ENCODE measurements at places on chromosomes 16 and 17.
A peak's percentile ranks its signal among the peaks of the same experiment; 100 is the strongest.

- no peak for DNase-seq
Observed at GRCh38 chr17:5931616-5932015, 138.6 kb upstream of the WSCD1 start.

DNA sequence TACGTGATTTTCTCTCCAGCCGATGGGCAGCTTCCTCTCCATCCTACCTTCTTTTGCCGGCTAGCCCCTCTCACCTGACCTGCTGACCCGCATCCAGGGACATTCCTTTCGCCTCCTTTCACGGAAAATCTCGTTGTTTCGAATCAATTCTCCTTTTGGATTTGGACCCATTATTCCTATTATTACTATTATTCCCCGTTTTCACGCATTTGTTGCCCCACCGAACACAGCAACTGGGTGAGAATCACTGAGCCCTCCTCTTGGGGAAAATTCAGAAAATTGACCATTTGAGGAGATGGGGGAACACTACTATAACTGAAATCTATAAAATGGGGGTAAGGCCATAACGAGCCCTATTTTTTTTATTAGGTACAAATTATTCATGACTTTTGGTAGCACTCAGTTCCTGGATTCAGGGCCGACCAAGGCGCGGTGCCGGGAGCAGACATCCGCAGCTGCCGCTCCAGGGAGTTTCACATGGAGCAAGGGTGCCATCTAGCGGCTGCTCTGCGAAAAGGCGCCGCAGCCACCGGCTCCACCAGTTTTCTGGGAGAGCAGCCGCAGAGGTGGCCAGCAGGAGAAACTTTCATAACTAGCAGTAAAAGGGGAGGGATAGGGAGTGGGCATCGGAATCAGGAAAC is 3.3 kb upstream of the HOXB8 start:
- DNase-seq, result peak; percentile 75

DNA sequence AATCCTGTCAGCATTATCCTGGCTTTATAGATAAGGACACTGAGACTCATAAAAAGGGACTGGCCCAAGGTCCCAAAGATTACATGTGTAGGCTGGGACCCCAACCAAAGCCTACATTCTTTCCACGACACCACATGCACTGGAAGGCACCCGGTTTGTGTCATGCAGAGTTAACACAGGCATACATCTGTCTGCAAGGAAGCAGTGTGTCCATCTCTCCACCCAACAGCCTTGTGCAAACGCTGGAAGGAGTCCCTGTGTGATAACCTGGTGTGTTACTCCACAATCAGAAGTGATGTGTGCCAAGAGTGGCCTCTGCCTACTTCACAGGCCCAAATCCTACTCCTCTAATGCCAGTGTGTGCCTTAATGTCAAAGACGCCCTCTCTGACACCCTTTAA is 139.8 kb downstream of the PARN start:
- no peak for DNase-seq

DNA sequence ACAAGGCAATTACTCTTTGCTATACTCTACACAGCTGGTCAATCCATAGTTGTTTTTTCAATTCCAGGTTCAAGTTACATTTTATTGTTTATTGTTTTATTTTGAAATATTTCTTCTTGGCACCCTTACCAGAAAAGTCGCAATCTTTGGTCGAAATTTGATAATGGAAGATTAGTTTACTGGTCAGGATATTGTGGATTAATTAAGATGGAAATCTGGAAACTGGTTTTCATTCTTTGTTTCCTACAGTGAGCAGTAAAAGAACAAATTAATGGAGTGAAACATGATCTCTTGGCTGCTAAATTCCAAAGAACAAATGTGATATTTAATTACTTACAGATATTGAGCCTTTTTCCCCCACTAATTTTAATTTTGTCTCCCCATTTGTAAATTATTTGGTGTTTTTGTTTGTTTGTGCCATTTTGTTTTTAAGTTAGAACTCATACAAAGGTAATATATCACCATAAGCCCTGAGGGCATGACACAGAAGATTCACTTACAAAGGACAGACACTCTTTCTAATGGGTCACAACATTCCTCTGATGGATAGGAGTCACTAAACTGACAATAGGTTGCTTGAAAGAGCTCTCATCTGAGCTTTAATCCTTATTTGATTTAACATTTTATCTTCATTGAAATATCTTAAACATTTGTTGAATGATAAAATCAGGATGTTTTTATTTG is 700.2 kb downstream of the KCNJ2 start:
- no peak for DNase-seq

- DNase-seq, result no peak
Observed at GRCh38 chr16:64626776-64627175, 495.1 kb downstream of the CDH11 start.

DNA sequence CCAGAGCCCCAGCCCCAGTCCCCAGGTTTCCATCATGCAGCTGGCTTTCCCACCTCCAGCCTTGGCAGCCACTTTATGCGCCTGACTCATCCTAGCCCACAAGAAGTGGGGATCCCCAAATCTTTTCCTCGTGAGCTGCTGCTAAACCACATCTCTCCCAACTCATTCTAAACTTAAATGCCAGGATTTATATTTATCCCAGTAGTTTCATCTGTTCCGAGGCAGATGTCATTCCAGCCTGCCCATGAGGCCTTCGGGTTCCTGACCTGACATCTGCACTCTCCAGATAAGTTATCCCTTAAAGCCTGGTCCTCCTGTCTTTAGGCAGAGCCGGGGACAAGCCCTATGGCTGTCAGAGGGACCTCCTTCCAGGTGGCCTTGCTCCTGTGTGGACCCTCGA is 16.6 kb downstream of the PLXDC1 start:
- DNase-seq, result no peak

GRCh38 chr17:64173646-64174045 is 43.7 kb upstream of the ERN1 start:
- DNase-seq, result no peak

DNA sequence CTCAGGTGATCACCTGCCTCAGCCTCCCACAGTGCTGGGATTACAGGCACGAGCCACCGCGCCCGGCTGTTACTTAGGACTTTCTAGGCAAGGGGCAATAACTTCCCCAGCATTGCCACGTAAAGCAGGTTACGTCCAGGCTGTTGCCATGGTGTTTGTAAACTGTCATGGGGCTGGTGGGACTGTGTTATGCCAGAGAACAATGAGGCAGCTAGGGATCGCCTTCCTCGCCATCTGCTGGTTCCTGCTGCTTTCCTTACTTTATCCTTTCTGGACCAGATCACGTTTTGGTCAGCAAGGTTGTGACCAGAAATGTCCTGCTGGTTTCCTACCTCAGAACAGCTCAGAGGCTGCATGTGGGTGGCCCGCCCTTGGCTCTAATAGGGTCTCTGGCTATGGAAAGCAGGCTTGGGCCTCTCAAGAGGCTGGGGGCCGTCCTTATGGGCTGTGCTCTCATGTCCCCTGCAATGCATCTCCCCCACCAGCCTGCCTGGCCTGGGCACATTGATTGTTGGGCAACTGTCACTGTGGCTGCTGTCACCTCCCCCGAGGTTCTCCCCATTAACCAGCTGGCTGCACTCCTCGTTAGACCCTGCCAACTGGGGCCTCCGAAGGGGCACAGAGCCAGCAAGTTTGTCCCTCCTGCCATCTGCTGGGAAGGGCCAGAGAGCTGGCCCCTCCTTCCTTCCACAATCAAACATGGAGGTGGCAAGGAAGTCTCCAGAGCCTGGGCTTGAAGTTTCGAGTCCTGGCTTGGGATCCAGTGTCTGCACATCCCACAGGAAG is 28.2 kb upstream of the ZC3H18 start:
- DNase-seq, result no peak

DNA sequence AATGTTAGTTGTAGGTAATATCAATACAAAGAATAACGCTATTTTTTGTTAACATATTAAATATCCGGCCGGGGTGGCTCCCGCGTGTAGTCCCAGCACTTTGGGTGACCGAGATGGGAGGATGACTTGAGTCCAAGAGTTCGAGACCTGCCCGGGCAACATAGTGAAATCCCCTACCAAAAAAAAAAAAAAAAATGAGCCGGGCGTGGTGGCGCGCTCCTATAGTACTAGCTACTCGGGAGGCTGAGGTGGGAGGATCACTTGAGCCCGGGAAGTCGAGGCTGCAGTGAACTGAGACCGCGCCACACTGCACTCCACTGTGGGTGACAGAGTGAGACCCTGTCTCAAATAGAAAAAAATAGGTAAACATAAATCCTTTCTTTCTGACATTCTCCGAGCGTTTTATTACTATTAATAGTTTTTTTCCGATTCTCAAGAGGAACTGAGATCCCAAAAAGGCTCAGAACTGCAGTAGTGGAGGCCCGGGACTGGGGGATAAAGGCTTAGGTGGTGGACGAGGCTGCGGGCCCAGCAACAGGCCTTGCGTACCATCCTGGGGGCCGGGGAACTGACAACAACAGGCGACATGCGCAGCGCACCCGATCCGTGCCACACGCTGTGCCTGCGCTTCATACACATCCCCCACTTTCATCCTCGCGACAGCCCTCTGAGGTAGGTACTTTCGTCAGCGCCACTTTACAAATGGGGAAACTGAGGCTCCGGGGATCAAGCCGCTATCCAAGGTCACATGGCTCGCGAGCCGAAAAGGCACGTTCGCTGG is 919 bp downstream of the N4BP1 start:
- DNase-seq, result peak; percentile 30

- no peak for DNase-seq
Observed at GRCh38 chr17:67578142-67578457, 139.6 kb upstream of the NOL11 start.

DNA sequence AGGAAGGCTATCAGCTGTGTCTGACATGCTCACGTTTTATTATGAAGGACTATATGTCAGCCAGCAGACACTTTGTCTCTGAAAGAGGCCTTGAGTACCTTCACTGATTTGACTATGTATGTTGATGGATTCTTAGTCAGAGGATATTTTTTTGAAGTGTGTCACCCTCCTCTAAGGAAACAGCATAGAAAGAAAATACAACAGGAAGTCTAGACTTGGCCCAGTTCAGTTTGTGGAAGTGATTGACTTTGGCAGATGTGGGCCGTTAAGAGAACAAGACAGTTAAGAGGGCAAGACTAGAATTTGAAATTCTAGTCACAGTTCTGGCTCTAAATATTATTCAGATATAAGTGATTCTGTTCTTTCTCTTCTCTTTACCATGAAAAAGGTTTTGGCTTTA is 471.5 kb downstream of the CDH8 start:
- DNase-seq, result no peak
